ENCODE measurements at places on chromosomes 6 and 20.

GRCh38 chr20:33672426-33673113 lies 1.7 kb downstream of the NECAB3 start:
- DNase-seq, result no peak

GRCh38 chr6:32176476-32177182 lies 745 bp upstream of the AGPAT1 start:
- no peak for DNase-seq

DNA sequence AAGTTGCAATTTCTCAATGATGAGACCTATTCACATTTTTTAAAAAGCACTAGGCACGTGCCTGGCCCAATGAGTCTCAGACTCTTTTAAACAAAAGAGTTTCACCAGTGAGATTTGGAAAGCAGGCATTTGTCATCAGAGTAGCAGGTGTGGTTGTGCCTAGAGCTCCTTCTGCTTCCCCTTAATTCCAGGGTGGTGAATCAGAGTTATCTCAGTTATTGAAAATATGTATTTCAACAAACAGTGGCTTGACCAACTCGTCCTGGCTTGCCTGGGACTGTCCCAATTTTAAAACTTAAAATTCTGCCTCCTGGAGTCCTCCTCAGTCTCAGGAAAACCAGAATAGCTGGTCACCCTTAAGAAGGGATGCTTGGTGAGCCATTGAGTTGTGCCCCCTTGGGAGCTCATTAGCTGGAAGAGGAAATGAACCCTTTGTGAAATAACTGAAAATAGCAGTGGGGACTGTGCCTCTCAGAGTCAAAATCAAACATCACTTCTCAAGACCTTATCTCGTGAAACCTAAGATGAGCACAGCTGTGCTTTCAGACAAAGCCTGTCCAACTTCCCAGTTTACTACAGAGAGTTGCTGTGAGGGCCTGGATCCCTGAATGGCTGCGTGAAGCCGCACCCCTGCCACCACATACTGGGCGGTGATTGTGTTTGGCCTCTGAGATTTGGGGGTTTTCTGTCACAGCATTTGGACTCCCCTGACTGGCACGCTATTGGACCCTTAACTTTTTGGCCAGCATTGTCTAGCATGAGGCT lies 116.3 kb downstream of the ANKRD60 start:
- no peak for DNase-seq

GRCh38 chr6:41200296-41200900 lies 551 bp downstream of the TREML2 start:
- no peak for DNase-seq

GRCh38 chr6:66993272-66993671 lies 1286.2 kb upstream of the EYS start:
- DNase-seq, result no peak

DNA sequence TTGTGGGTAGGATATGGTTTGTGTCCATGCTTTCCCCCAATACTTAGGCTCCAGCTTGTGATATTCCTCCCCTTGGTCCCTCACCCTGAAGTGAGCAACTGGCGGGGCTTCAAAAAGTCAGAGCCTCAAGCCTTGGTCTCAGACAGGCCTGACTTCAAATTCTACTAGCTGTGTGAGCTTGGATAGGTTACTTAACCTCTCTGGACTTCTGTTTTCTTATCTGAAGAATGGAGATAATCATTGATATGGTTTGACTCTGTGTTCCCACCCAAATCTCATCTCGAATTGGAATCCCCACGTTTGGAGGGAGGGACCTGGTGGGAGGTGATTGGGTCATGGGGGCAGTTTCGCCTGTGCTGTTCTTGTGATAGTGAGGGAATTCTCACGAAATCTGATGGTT lies 94.9 kb upstream of the CD83 start:
- no peak for DNase-seq

GRCh38 chr6:46367354-46368168 lies 123.7 kb downstream of the RCAN2 start:
- DNase-seq, result no peak

- peak; percentile 79 for DNase-seq
Measured at GRCh38 chr20:33554914-33555420, 65.1 kb downstream of the CBFA2T2 start.

DNA sequence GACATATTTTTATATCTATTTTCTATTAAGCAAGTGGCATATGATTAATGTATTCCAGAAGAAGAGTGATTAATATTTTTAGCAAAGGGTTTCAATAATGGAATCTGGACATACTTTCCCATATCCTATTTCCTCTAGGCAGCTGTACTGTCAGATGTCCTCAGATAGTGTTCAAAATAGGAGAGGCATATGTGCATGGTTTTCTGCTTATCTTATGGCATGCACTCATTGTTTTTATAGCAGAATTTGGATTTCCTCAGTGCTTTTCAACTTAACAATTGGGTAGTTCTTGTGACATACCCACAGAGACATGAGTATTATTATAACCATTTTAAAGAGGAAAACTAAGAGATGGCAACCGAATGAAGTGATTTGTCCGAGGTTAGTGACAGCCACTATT lies 12.6 kb upstream of the SLC17A5 start:
- DNase-seq, result no peak

DNA sequence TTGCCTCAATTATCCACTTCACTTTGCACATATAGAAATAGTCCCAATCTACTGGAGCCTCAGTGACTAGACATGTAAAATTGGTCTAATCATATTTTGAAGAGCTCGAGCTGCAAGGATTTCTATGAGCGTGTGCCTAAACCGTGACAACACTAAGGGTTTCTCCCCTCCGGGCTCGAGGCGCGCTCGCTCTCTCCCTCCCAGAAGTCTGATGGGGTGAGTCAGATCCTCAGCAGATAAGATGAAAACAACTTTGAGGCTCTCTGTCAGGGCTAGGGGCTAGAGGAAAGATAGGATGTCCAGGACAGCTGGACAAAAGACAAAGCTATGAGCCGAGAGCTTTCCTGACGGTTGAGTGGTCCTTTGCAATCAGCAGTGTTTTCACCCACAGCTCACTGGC lies 16.8 kb downstream of the GNAS-AS1 start:
- no peak for DNase-seq

GRCh38 chr6:159713984-159714383 lies 13.3 kb upstream of the WTAP start:
- DNase-seq, result no peak

- DNase-seq, result no peak
Measured at GRCh38 chr6:49257549-49257948, 205.5 kb downstream of the MMUT start.

DNA sequence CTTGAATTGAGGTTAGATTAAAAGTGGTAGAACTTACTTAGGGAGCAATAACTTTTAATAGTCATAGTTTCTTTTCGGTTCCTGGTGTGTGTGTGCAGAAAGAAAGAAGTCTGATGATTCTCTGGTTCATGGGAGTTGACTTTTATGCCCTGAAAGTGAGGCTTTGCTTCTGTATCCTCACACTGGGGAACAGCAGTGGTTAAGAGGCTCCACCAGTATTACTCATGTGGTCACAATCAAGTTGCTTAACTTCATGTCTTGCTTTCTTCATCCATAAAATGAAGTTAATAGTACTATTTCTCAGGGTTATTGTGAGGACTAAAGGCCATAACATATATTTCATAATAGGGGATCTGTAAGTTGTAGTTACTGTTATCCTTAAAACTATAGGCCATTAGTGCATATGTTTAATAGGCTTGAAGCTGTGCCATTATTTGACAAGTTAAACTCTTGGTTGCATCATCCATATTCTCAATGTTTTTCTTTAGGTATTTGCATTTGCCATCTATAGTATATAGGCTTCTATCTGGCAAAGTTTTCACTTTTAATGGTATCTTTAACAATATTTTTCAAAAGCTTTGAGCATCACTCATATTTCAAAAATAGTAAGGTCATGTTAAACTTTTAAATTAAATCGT lies 262.4 kb downstream of the PLCB1 start:
- DNase-seq, result no peak

- no peak for DNase-seq
Measured at GRCh38 chr20:21147593-21147992, 21.7 kb downstream of the KIZ start.

- DNase-seq, result peak; percentile 8
Measured at GRCh38 chr6:73610444-73611275, 43.1 kb downstream of the SLC17A5 start.

DNA sequence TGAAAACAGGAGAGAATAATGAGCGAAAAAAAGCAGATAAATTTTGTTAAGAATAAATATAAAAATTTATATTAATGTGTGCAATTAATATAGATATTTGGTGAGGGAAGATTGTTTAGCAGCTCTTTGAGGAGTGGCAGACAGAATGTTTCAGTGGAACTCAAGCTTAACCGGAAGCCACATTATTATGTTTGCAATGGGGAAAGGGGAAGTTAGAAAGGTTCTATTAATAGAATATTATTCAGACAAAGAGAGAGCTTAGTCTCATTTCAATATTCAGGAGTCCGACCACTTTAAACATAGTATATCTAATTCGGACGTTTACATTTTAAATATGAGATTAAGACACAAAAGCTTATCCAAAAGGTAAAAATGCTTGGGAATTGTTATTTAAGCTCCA lies 81.6 kb upstream of the KHDRBS2 start:
- DNase-seq, result no peak

DNA sequence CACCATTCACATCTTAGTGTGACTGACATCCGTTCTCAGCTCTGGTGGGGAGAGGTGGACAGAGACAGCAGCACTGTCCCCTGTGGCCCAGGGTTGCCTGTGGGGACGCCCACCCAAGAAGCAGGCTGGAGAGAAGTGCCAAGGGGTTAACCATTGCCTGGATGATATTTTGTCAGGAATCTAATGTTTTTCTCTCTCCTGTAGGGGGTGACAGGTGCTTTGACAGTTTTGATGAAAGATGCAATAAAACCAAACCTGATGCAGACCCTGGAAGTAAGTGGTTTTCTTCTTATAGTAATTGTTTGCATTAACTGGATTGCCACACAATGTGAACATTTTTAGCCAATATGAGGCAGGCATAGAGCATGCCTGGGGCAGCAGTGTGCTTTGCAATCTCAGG lies 99.3 kb downstream of the MTHFD1L start:
- DNase-seq, result no peak

DNA sequence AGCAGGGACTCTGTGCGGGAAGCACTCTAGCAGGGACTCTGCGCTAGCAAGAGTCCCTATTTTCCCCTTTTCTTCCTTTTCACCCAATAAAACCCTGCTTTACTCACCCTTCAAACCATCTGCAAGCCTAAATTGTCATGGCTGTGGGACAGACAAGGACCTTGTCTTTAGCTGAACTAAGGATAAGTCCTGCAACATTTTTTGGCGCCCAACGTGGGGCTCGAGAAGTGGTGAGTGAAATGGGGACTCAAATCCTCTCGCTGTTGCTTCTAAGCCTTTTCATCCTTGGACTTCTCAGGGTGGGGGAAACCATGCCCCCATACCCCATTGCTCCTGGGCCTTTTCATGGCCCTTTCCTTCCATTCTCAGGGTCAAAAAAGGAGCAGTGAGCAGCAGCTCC lies 46.4 kb downstream of the IMPG1 start:
- no peak for DNase-seq

- DNase-seq, result peak; percentile 69
Measured at GRCh38 chr20:17969278-17969883, 563 bp downstream of the MGME1 start.

GRCh38 chr6:41056768-41057490 lies 3.9 kb downstream of the APOBEC2 start:
- DNase-seq, result no peak

- no peak for DNase-seq
Measured at GRCh38 chr6:64233746-64234145, 598.1 kb downstream of the PHF3 start.

DNA sequence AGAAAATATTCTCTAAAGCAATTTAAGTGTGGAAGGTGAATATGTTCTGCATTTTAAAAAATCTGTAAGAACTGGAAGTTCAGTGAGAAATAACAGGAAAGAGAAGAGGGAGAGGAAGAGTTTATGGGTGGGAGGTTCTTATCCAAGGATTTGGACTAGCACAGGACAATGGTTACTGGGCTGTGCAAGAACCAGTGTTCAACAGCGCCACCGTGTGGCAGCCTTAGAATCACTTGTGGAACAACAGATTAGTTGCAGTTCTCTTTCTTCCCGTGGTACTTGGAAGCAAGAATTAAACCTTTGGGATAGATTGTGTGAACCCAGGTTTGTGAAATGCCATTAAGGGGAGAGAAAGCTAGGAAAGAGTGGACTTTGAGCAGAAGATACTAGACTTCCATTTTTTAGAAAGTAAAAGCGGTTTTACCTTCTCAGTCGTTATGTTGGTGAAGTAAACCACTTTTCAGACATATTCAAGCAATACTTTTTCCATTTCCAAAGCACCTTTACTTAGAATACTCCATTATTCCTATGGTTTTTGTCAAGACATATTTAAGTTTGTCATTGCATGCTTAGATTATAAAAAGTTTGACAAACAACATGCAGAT lies 436.7 kb downstream of the RNF144B start:
- no peak for DNase-seq

DNA sequence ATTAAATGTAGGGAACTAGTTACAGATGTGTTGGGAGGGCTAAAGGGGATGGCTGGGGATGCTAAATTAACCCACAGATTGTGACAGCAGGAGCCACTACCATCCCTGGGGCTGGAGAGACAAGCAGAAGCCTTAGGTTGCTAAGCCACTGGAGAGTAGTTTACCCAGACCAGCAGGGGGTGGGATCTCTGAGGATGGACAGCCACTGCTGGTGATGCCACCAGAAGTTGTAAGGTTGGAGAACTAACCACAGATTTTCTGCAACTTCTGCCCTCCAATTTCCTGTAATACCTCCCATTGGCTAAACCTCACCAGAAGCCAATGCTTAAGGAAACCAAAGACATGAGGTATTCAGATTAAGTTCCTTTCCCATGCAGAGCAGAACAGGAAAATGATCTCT lies 139.6 kb upstream of the NOX3 start:
- no peak for DNase-seq

DNA sequence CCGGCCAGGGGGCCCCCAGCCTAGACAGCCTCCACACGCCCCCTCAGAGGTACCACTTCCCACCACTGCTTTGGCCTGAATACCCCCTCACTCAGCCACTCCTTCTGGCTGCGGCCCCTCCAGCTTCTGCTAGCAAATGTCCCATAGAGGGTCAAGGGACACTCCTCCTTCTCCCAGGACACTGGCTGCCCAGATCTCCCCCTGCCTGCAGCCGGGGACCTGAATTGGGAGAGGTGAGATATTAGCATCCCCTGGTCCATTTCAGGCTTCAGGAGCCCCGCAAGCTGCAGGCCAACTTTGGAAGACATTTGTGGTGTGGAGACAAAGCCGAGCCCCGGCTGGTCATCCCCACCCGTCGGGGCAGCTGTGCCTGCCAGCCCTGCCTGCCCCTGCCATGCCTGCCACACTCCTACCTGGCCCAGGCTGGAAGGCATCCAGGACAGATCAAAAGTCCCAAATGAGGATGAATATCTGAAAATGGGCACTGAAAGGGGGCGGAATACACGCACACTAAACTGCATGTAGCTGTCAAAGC lies 32.5 kb upstream of the FOXC1 start:
- DNase-seq, result no peak

DNA sequence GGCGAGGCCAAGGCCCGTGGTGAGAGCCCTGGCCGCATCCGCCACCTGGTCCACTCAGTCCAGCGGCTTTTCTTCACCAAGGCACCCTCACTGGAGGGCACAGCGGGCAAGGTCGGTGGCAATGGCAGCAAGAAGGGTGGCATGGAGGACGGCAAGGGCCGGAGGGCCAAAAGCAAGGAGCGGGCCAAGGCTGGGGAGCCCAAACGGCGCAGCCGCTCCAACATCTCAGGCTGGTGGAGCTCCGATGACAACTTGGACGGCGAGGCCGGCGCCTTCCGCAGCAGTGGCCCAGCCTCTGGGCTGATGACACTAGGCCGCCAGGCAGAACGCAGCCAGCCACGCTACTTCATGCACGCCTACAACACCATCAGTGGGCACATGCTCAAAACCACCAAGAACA lies 109.2 kb upstream of the MYL9 start:
- no peak for DNase-seq
